ENCODE measurements at places on chromosomes 5 and 9. TPM values are rescaled to one million over a fixed set of nuclear protein-coding genes. Genes with fewer than 3 reads are reported as not detected.

The FOXD4 gene
- 0.32 TPM for total RNA-seq

The SPINK1 gene
- total RNA-seq: not detected

The CBY3 gene
- not detected for total RNA-seq

The TAF11L10 gene
- not detected for total RNA-seq

The NTRK2 gene
- total RNA-seq: 19.2 TPM

The BHMT2 gene
- 36.3 TPM for total RNA-seq

The AMBP gene
- total RNA-seq: not detected

The NR2F1-AS1 gene
- total RNA-seq: 25.6 TPM

The RASGEF1C gene
- total RNA-seq: not detected

The TRIM7 gene
- total RNA-seq: 3.5 TPM

The SPATA31C1 gene
- not detected for total RNA-seq

The SHISAL2B gene
- not detected for total RNA-seq

The TNFSF8 gene
- total RNA-seq: 3.0 TPM

The PRR7 gene
- total RNA-seq: 0.79 TPM

DNA sequence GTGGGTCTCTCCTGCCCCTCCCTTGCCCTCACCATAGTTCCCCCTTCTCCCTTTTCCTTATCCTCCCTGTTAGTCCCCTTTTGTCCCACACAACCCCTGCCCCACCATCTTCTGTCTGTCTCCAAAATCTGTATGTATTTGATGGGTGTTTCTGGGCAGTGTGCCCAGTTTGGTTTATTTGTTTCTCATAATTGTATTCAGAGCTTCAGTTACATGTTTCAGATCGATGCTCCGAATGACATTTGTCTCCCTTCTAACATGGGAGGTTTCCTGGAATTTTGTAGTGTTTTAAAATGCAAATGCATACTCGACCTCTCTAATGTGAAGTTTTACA, 22.2 kb downstream of the FBXL7 start:
- DNase-seq: no peak

- DNase-seq: no peak
Measured at GRCh38 chr9:120534266-120534665, 45.7 kb downstream of the CDK5RAP2 start.

- DNase-seq: peak; percentile 96
Measured at GRCh38 chr9:16191691-16192402, 639.0 kb downstream of the CCDC171 start.

- DNase-seq: no peak
Measured at GRCh38 chr5:41009232-41009631, 61.9 kb downstream of the MROH2B start.

GRCh38 chr9:90864779-90865178, 63.2 kb downstream of the SYK start:
- no peak for DNase-seq

GRCh38 chr9:121292801-121293241, 24.9 kb downstream of the GSN start:
- no peak for DNase-seq

- no peak for DNase-seq
Measured at GRCh38 chr5:32071351-32071944, 102.7 kb downstream of the GOLPH3 start.

- DNase-seq: no peak
Measured at GRCh38 chr5:180670586-180671359, 21.4 kb upstream of the FLT4 start.

DNA sequence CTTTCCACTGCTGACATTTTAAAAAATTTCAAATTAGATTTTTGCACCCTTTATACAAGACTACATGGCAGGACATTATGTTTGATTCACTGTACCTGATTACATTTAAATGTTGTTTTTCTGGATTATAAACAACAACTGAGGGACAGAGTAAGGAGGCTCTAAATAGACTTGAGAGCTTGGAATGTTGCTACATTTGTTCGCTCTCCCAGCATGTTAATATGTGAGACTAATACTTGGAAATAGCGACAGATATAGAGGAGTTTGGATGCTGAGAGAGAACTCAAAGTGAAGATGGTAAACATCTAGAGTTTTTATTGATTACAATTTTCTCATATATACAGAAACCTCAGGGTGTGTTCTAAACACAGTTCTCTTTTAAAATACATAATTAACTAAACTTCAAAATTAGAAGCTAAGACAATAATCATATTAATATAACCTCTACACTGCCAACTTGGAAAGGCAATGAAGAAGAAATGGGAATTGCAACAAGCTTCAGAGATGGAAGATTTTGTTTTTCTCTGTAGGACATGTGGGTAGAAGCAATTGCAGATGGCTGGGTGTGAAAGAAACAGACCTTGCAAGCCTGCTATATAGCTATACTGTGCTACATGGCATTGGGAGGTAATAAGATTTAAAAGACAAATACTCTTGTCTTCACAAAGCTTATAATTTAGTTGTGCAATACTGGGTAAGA, 1.4 kb upstream of the NDFIP1 start:
- no peak for DNase-seq

DNA sequence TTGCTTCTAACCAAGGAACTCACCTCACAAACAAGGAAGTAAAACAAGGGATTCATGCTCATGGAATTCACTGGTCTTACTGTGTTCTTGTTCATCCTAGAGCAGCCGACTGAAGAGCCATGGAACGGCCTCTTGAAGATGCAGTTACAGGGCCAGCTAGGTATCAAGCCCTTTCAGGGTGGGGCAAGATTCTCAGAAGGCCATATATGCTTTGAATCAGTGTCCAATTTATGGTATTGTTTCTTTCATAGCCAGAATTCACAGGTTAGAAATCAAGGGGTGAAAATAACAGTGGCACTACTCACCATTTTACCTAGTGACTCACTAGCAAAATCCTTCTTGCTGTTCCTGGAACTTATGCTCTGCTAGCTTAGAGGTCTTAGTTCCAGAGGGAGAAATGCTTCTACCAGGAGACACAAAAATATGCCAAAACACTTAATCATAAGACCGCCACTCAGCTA, 159.5 kb upstream of the CDH10 start:
- DNase-seq: no peak

- no peak for DNase-seq
Measured at GRCh38 chr9:81771571-81771970, 82.2 kb upstream of the TLE1 start.

- DNase-seq: no peak
Measured at GRCh38 chr9:8890695-8891094, 1091.1 kb upstream of the DMAC1 start.

DNA sequence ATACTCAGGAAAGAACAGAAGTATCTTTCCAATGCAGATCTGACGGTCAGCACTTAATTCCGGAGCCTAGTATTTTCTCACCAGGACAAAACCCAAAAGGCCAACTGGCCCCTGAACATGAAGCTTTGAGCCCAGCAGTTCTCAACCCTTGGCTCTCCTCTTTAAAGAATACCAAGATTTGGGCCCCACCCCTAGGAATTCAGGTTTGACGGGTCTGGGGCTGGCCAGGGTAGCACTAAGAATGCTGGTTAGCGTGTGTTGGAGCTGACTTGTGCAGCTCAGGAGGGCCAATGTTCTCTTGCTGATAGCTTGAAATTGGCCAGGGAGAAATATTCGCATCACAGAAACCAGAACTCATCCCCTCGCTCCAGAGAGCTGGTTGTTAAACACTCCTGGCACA, 88.3 kb upstream of the PTCH1 start:
- DNase-seq: peak; percentile 14

GRCh38 chr5:172509405-172509781, 55.1 kb upstream of the SH3PXD2B start:
- DNase-seq: peak; percentile 58

DNA sequence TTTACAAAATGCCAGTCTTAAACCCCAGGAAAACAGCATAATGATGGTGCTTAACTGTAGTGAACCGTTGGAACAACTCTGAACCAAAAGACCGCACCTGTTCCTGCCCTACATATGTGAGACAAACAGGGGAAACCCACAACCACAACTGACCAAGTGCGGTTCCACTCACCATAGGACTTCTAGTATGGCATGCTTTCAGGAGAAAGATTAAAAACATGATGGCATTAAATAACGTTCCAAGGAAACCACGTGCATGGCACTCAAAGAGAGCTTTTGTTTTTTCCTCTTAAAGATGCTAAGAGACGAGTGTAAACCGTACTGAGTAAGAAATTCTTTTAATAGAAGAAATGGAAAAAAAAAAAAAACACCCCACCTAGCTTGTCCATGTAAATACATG, 119.8 kb downstream of the SSBP2 start:
- no peak for DNase-seq

DNA sequence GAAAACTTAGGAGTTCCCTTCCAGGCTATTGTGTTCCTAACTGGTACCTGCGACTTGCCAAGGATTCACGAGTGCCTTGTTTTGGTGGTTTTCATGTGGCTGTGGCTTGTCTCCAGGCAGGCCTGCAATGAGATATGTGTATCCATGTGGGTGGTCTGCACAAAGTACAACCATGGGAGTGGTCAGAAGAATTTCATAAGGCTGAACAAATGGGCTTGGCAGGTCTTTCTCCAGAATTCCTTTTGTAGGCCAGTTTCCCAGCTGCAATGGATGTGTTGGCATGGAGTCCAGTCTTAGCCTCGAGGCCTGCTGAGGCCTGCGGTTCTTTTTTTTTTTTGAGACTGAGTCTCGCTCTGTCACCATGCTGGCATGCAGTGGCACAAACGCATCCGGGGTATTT, 28.8 kb upstream of the MELK start:
- DNase-seq: peak; percentile 56

GRCh38 chr9:16458696-16459420, 411.6 kb downstream of the BNC2 start:
- DNase-seq: no peak

DNA sequence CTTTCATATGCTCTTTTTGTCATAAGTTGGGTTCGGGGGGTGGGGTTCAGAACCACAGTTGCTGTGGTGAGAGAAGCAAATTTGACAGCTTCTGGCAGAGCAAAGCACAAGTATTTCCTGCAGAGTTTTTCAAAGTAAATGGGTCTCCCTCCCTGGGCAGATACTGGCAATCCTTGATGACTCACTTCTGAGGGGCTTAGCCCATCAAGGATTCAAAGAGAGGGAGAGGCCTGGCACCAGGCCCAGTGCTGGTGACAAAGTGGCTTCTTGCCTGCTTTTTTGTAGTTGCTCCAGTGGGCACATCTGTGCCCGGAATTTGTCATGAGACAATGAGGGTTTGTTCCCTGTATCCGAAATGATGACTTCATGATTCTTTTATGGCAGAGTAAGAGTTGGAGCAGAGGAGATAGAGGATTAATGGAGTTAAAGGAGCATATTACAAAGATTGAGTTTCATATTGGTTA, 46.6 kb upstream of the TNC start:
- DNase-seq: no peak

DNA sequence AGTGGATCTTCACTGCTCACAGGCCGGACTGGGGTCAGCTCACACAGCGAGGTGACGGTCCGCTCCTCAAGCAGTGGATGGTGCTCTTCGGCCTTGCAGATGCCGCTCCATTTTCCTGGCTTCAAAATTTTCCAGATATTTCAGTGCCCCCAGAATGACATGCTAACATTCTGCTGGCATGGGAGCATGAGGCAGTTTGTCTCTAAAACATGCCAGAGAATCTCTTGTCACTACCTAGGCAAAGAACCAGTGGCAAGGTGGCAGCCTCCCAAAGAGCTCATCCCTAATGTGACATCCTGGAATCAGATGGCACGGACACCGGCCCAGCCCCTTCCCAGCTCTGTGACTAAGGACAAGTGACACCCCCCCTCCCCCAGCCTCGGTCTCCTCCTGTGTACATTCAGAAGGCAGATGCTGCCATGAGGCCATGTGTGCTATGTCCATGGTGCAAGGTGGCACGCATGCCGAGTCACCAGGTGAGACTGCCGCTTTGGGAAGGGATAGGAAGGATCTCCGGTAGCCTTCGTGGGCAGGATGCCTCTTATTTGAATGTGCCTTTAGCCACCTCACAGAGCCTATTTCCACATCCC, 2.7 kb downstream of the S1PR3 start:
- DNase-seq: no peak

DNA sequence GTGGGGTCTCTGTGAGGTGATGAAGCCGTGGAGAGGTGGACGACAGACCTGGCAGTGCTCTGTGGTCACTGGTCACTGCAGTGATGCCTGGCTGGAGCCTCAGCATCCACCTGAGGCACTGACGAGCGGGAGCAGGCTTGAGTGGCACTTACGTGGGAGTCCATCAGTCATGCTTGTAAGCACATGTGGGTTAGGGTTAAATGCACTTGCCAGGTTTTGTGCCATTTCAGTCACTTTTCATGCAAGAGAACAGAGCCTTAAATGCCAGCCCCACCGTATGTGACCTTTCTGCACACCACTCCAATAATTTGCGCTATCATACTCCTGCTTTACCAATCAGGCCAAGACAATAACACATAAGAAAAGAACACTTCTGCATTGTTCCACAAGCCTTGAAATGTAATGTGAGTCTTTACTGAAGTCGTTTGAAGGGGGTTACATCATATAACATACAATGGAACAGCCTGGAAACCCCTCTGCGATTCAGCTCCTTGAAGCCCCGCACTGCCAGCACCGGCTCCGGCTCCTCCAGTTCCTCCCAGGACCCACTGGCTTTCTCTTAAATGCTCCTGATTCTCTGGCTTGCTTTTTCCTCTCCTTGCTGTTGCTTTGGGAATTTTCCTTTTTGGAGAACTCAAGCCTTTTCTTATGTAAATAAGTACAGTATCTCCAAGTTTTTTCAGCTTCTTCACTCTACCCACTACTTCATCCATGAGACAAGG, 59.4 kb upstream of the CTXN3 start:
- DNase-seq: no peak

GRCh38 chr9:22046243-22046885, 37.3 kb upstream of the CDKN2B start:
- no peak for DNase-seq

DNA sequence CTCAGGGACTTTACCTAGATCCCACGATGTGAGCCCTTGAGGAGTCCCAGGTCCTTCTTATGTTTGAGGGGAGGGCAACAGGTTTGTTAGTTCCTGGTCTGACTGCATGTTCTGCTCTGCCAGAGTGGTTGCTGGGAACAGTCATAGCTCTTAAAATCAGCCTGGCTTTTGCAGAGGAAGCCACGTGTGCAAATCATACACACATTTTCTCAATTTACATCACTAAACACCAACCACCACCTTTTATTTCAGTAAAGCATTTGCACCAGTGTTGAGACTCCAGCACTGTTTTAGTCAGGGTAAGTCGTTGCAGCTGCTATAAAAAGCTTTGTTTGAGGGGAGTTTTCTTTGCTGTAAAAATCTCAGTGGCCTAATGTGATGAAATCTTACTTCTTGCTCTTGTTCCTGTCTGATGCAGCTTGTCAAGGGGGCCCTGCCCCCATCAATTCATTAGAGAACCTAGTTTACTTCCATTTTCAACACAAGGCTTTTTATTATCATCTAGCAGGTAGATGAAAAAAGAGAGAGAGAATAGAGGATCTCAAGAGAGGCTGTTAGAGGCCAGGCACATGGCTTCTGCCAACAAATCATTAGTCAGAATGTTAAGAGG, 70.3 kb upstream of the VCAN start:
- no peak for DNase-seq

DNA sequence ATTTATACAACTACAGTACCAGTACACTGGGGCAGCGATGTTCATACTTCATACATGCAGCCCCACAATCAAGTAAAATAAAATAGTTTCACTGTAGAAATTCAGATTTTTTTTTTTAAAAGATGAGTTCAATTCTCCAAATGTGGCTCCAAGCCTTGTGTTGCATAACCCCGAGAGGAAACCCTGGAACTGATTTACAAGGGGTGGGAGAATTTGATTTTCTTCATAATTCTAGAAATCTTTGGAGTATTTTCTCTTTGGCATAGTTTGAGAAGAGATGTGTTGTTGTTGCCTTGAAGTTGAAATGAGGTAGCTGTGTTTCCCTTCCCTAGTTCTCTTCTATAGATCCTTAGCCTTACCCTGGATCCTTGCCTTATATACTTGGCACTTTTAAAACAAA, 3.1 kb downstream of the RHOBTB3 start:
- DNase-seq: no peak

- DNase-seq: no peak
Measured at GRCh38 chr5:156654444-156654843, 195.7 kb upstream of the PPP1R2B start.

Data from posterior vena cava (tissue), 2 donors.